Stomach (tissue), 19 donors: ENCODE measurements at places on chromosomes 13 and 19. TPM values are rescaled to one million over a fixed set of nuclear protein-coding genes. Genes with fewer than 3 reads are reported as not detected.

GRCh38 chr19:996051-996838 lies 4.0 kb upstream of the GRIN3B start:
- peak; percentile 55 for DNase-seq

DNA sequence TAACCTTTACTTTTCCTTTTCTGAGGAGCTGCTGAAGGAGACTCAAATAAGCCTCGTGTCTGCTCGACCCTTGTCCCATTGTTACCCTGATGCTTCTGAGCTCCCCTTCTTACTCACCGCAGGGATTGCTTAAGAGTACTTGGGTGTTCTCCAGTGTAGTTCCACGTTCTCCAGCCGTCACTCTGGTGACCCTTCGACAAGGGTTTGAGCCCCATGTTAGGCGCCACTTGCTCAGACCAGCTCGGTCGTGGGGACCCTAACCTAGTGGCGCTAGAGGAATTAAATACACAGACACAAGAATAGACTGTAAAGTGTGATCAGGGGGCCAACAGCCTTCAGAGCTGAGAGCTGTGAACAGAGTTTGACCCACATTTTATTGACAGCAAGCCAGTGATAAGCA lies 10.3 kb downstream of the ZNF480 start:
- no peak for DNase-seq

OVOL3 gene
- polyA plus RNA-seq, result not detected

CYP4F8 gene
- not detected for polyA plus RNA-seq

GRCh38 chr19:48810151-48810550 lies 678 bp downstream of the BCAT2 start:
- no peak for DNase-seq

BRME1 gene
- polyA plus RNA-seq, result 3.7 TPM

DNA sequence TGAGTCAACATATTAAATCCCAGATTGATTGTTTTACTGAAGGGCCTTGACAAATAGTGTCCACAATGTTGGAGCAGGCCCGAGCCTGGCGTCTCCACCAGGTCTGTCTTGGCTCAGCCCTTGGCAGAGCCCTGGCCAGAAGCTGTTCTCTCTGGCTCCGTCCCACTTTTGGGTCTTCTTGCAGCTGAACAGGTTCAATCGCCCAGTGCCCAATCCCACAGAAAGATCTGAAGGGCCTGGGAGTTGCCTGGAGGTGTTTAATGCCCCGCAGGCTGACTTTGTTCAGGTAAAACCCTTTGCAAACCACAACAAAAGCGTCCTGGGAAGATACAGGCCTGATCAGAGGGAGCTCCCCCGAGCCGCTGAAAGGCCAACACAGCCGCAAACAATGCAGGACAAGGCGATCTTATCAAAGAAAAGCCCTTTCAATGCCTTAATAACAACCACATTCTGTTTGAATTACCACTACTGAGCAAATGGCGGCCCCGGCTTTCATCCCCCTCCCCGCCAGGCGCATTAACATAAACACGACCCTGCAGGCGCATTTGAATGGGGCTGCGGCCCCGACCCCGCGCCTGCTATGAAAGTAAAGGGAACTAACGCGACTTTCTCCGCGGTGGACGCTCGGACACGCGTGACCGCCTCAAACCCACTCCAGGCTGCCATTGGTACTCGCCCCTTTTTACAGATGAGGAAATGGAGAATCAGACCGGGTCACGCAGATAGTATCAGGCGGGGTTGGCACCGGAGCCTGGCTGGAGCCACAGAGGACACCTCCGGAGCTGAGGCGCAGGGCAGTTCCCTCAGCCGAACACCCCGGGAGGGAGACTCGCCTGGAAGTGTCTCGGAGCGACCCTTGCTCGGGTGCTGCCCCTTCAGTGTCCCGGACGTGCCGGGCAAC lies 3.1 kb downstream of the CDX2 start:
- DNase-seq, result peak; percentile 39

DNA sequence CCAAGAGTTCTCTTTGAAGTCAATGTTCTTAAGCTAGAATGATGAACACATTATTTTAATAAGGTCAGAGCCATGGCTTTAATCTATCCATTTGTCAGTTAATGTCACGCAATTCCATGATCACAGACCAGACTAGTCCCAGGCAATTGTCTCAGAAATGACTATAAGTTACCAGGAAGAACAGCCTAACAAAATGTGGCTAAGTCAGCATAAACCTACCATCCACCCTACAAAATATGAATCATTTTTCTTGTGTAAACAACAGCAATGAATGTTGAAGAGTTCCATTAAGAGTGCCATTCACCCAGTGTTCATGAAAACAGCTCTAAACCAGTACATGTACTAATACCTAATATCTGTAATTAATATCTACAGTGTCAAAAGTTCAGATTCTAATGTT lies 127.5 kb downstream of the KCTD12 start:
- no peak for DNase-seq

SHD gene
- not detected for polyA plus RNA-seq

RXFP2 gene
- not detected for polyA plus RNA-seq

SYCN gene
- polyA plus RNA-seq, result not detected

DNA sequence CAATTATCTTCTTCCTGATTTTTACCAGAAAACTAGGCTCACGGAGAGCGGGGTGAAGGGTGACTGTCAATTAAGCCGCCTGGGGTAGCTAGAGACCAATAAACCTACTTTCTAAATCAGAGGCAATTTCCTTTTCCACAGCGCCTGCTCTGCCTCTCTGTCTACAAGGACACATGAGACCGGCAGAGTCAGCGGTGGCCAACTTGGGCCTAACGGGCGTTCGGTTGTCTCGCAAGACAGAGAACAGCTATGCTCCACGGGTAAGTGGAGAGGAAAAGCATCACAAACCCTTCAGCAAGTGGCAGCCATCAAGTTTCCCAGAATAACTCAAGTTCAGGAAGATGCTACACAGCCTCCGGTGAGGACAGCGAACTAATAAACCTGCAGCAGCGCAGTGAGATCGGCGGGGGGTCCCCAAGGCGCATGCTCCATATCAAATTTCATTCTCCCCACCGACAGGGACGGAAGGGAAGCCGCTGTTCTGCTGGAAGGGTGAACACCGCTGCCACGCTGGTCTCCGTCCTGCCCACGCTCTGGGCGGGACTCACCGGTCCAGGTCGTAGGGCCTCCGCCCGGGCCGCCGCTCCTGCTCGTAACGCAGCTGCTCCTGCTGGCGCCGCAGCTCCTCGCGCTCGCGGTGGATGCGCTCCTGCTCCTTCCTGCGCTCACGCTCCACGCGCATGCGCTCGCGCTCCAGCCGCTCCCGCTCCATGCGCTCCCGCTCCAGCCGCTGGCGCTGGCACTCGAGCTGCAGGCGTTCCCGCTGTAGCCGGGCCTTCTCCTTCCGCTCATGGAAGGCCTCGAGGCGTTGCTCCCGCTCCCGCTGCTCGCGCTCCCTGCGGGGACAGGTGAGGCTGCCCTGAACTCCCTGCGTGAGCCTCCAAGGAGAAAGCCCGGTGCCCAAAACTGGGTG lies 25.8 kb upstream of the TINCR start:
- DNase-seq, result no peak

GRCh38 chr13:93224535-93224934 lies 2.1 kb upstream of the GPC6 start:
- no peak for DNase-seq

DNA sequence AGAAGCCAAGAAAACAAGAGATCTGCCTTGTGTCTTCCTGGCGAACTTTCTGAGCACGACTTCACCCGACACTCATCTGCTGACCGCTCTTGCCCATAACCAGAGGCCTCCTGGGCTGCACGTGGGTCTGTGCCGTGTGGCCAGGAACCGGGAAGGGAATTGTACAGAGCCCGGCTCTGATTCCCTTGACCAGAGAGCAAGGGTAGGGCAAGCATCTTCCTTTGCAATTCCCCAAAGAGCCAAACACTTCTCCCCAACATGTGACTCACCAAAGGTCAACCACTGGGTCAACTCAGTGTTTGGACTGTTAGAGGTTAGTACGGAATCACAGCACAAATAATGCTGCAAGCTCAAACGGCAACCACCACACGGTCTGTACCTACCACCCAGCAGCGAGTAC lies 48.9 kb downstream of the KLF2 start:
- no peak for DNase-seq

CCL25 gene
- polyA plus RNA-seq, result not detected

GRCh38 chr13:59112221-59112718 lies 1051.5 kb downstream of the DIAPH3 start:
- peak; percentile 60 for DNase-seq

KLF5 gene
- polyA plus RNA-seq, result 104 TPM

C19orf85 gene
- polyA plus RNA-seq, result not detected

DNA sequence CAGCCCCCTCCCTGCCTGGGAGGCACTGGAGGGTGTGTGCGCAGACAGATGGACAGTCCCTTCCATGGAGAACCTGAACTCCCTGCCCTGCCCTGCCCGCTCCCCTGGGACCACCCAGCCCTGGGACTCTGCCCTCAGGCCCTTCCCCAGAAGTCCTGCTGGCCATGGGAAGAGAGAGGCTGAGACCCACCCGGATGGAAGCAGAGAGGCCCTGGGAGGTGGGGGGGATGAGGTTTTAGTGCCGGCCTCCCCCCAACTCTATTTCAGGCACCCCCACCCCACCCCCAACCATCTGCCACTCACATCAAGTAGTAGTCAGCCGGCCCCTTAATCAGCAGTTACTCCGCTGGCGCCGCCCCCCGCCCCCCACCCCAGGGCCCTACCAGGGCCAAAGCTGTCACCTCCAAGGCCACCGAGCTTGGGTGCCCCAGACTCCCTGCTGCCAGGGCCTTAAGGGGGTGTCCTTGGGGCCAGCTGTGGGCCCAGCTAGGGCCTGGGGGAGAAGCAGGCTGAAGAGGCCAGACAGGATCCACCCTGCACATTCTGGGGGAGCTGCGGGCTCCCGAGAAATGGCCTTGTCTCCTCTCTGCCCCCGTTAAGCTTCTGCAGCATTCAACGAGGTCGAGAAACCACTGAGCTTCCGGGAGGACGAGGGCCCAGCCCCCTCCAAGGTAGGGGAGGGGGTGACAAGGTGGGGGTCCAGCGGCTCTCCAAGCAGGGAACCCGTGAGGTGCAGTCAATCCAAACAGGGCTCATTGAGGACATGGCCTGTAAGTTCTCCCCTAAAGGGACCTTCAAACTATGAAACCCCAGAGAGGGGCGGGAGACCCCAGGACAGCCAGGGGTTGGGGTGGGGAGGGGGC lies 17.4 kb downstream of the NMRK2 start:
- no peak for DNase-seq

DNA sequence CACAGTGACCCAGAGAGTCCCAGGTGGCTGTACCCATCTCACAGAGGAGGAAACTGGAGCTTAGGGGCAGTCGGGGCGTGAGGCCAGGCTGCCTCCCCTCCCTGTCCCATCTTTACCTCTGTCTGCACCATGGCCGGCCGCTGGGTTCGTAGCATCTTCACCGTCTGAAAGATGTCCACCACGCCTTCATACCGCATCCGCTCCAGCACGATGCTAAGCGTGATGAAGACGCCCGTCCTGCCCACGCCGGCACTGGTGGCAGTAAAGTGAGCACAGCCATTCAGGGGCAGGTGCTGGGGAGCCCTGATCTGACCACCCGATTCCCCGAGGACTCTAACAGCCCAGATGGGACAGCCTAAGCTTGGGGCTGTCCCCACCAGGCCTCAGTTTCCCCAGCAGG lies 132.8 kb downstream of the PTPRS start:
- DNase-seq, result peak; percentile 2

GRCh38 chr13:99545979-99546378 lies 44.7 kb downstream of the TM9SF2 start:
- DNase-seq, result no peak

- no peak for DNase-seq
These were observed 446.7 kb upstream of the SPRY2 start for GRCh38 chr13:80787604-80788003.

DNA sequence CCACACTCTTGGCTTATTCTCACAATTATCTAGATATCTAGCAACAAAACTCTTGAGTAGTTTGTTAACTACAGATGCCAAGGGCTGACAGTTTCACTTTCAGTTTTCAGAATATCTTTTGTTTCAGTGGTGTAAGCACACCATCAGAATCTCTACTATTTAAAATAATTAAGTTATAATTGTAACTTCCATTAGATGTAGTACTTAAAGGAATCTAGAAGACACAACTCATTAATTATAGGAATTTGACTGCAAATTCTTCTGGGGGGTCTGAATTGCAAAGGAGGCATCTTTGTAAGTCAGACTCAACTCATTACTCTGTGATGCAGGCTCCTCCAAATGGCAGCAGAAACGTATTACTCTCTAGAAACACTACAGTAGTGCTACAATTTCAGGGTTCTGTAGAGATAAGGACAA lies 44.9 kb upstream of the USPL1 start:
- DNase-seq, result peak; percentile 76

GRCh38 chr13:97429681-97430081 lies 4.3 kb upstream of the RAP2A start:
- no peak for DNase-seq

DNA sequence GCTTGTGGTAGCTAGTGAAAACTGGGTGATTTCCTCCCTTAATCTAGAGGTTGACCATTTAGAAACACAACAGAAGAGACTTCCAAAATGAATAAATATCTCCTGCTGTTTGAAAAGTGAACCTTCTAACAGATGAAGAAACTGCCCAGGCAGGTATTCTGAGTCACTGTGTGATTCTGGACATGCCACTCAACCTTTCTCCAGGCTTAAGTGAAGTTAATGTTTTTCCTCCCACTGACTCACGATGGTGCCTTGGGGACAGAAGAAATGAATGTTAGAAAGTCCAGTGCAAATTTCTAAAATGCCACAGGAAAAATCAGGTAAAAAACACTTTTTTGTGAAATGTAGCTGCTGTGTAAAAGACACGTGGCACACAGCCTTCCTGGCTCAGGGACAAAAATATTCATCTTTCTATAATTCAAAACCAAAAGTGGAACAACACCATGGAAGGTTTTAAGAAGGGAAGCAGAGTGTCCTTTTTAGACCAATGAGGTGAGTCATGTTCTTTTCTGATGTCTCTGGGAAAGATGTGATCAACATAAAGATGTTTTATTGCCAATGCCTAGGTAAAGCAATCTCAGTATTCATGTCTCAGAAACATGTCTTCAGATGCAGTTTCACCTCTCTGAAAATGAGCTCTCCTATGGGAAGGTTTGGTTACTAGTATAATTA lies 9.1 kb downstream of the UBE2L5 start:
- DNase-seq, result no peak

GRIN2D gene
- 0.06 TPM for polyA plus RNA-seq
